ENCODE measurements at places on chromosomes 1 and 21.

DNA sequence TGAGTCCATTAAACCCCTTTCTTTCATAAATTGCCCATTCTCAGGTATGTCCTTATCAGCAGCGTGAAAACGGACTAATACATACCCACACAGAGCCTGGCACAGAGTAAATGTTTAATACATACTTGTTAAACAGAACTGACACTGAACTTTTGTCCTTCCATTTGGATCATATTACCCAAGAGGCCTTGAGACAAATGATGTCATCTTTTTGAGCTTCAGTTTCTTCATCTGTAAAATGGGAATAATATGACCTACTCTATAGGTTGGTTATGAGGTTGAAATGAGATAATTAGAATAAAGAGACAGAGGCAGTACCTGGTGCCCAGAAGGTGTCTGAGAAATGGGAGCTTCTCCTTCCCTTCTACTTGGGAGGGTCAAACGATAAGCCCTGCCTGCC is 13.8 kb downstream of the CYB5RL start:
- no peak for DNase-seq

DNA sequence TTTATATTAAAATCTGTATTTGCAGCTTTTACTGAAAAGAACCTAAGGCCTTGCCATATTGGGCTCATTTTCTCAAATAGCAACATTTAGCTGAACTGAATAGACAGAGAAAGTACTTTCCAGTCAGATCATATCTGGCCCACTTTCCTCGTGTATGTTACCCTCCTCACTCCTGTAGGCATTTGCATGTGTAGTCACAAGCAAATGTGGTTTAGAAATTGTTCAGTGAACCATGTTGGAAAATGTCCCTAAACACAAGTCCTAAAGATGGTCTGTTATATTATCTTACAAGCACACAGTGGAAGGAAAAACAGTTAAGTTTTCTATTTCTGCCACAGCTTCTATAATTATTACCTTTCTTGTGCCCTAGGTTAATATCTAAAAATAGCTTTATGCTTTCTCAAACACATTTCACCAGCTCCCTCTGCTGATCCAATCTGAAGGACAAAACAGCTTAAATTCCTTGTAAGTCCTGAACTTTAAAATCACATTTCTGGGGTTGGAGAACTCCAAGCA is 606 bp upstream of the FMO4 start:
- DNase-seq, result no peak

DNA sequence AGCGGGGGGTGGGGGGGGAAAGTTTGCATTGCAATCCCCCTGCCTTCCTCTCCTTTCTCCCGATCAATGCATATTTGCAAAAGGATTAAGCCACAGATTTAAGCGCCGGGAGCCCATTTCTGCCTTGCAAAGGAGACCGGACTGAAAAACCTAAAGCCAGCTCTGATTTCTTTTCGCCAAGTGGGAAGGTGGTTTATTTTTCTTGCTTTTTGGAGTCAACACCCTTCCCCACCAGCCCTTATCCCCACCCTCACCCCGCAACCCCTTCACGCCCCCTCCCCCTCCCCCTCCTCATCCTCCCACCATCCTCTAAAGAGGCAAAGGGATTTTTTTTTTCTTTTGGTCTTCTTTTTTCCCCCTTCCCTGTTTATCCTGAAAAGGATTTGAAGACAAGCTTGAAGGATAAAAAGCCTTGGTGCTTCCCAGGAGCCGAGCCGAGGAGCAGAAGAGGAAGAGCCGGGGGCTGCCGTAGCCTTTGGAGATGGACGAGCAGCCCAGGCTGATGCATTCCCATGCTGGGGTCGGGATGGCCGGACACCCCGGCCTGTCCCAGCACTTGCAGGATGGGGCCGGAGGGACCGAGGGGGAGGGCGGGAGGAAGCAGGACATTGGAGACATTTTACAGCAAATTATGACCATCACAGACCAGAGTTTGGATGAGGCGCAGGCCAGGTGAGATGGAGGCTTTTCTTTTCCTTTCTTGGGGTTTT is 513 bp downstream of the PBX1 start:
- DNase-seq, result no peak

DNA sequence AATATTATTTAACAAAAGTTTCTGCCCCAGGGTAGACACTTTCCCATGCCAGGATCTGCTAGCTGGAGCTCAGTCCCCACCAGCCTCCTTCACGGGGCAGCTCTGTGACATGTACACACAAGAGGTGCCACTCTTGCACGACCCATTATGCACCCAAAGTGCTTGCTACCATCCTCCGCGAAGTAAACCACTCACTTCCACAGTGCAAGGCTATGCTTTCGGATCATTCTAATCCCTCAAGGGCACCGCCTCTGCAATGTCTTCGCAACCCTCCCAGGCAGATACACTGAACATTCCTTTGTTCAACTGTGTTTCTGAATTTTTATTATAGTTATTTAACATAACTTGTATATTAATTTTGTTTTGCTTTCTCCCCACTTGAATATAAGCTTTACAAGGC is 303.8 kb downstream of the VAV3 start:
- DNase-seq, result no peak

- no peak for DNase-seq
Measured at GRCh38 chr1:117710710-117711109, 104.9 kb downstream of the TENT5C start.

All from HS-27A (cell line).